Left forelimb (tissue), 1 donor: ENCODE measurements at places on chromosomes 16 and 17.

GRCh38 chr16:4615384-4616046, 827 bp upstream of the UBALD1 start:
- DNase-seq = no peak

DNA sequence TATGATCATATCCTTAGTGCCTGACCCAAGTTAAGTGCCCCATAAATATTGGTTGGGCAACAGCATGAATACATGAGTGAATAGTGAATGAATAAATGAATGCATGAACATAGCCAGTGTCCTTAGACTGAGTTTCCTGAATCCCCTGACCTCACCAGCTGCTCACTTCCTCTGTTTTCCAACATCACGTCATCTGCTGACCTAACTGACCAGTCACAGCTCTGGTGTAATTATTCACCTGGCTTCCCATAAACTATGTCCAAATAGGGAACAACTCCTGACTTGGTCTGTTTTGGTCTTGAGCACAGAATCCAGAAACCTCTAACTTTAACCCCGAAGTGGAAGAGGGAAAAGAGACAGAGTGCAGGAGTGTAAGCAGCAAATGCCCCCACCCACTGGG, 83.4 kb downstream of the ASIC2 start:
- DNase-seq = no peak

DNA sequence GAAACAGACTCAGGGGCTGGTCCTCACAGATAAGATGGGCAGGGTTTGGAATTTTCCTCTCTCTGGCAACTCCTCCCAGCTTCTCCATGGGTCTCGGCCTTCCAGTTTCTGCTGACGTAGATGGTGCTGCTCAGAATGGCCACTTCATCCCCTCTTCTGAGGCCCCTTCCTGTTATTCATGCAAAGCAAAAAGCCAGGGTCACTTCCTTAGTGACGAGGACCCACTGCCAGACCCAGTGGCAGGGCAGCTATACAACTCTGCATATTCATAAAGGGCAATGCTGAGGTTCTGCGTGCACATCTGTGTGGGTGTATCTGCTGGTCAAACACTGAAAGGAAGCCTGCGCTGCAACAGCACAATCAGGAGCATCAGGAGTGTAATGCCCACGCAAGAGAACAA, 108.8 kb downstream of the WSCD1 start:
- DNase-seq = no peak

GRCh38 chr17:49779156-49779738, 9.2 kb upstream of the KAT7 start:
- no peak for DNase-seq

DNA sequence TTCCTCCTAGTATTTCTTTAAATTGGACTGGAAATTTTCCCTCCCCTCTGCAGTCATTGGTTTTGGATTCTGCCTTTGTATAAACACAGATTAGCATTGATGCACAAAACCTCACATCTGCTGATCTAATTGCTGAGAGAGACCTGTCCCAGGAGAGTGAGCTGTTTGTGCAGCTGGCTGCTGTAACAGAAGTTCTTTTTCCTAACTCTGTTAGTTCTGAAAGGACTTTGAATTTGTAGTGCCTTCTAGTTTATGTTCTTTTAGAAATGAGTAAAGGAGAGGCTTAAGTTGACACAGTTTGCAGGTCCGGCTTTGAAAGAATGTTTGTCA, 45.2 kb upstream of the KPNB1 start:
- no peak for DNase-seq

DNA sequence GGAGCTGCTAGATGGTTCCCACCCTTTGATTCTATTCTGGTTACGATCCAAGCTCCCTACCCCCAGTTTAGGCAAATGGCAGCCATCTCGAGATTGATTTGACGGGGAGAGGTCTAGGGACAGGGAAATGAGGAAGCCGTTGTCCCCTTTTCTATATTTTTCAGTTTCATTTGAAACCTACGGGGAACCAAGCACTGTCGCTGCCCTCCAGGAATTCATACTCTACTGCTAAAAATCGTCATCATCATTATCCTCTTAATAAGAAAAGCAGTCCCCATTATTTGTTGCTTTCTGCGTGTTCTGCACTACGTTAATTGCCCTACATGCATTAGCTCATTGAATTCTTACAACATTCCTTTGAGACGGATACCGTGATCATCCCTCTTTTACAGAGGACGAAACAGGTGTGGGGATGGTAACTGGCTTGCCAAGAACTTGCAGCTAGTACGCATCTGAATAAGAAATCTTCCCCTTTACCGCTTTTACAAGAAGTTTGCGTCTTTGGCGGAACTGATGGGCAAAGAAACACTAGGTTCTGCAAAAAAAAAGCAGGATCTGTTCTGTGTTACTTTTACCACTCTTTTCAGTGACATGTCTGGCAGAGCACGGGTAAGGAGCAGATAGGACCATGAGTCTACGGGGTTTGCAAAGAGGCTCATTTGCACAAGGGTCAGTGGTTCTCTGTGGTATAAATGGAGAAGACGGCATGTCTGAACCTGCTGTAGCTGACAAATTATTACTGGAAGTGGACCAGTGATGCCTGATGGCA, 1.1 kb downstream of the CCP110 start:
- no peak for DNase-seq

GRCh38 chr16:81263470-81264220, 25.2 kb downstream of the BCO1 start:
- DNase-seq = peak; percentile 74

DNA sequence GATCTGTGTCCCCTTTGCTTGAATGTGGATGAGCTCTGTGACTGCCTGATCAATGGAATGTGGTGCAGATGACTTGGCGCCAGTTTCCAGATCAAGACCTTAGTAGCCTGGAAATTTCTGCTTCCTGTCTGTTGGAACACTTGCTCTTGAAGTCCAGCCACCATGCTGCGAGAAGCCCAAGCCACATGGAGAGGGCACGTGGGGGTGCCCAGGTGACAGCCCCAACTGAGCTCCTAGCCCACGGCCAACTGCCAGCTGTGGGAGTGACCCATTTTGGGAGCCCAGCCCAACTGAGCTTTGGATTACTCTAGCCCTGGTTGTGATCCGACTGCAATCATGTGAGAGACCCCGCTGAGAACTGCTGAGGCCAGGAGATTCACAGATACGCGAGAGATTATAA, 3.3 kb upstream of the ITGAM start:
- DNase-seq = no peak

GRCh38 chr17:42348104-42348503, 40.1 kb downstream of the STAT3 start:
- DNase-seq = no peak

- no peak for DNase-seq
These were observed 202.0 kb downstream of the C16orf78 start for GRCh38 chr16:49575346-49576172.

- DNase-seq = no peak
These were observed 178.3 kb downstream of the SOX9 start for GRCh38 chr17:72299100-72299499.

DNA sequence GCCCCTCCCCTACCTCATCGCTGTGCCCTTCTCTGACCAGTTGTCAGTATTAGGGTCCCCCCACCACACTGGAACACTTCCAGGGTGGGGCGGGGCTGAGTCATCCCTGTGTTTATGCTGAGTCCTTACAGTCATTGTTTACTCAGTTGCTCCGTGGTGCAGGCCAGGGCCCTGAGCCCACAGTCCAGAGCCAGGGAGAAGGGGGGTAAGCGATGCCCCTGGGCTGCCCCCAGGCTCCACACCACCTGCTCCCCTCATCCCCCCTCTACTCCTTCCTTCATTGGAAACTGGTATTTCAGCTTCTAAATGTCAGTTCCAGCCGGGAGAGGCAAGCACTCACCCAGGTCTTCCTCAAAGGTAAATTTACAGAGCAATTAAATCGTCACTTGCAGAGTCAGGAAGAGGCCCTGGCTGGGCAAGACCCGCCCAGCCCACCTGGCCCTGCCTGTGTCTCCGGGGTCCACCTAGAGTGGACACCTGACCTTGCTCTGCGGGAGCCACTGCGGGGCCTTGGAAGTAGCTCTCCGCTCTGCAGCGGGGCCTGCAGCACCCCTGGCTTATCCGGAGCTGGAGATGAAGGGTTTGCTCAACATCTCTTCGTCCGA, 4.8 kb downstream of the ATP2A3 start:
- no peak for DNase-seq

DNA sequence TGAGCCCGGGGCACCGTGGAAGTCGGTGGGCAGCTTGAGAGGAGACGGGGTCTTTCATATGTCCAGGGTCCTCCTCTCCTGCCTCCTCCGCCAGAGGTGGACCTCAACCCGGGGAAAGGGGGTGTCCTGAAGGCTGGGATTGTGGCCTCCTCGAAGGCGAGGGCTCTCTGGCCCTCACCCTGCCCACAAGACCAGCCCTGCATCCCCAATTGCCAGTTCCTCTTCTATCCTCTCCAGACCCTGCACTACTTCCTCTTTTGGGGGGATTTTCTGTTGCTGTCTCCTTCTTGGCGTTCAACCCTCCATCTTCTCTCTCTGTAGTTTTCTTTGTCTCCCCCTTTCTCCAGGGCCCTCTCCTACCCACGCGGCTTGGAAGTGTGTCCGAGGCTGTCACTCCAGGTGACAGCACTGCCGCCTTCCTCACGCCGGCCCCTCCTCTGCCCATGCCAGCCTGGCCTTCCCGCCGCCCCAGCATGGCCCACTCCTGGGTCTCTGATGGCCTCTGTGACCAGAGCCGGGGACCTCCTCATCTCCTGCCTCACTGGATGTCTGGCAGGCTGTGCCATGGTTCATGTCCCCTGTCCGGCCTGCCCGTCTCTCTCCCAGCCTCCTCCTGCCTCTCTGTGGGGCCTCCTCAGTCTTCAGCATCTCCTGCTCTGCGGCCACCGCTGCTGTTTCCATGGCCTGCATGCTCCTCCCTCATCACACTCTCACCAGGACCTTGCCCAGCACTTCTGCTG, 2.4 kb upstream of the ITGAX start:
- DNase-seq = no peak

DNA sequence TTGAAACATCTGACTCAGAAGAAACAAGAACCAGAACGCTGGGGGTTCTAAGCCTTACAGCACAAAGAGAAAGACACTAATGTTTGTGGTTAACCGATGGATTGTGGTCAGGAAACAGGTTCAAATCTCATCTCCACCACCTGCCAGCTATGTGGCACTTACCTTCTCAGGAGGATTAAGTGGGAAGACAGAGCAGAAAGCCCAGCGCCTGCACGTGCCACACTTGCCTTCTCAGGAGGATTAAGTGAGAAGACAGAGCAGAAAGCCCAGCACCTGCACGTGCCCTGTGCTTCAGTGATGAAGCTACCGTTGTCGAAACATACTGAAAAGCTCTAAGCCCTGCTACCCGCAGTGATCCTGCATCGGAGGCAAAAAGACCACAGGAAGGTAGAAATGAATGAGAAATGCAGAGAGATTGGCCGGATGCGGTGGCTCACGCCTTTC, 90.6 kb downstream of the NXN start:
- no peak for DNase-seq

- no peak for DNase-seq
These were observed 157.4 kb upstream of the NOG start for GRCh38 chr17:56436142-56436541.

- no peak for DNase-seq
These were observed 14.0 kb upstream of the OR1E2 start for GRCh38 chr17:3447625-3448024.

GRCh38 chr16:57012353-57012752, 23.0 kb downstream of the NLRC5 start:
- no peak for DNase-seq

GRCh38 chr16:65958086-65958485, 408.4 kb upstream of the CDH5 start:
- DNase-seq = no peak

DNA sequence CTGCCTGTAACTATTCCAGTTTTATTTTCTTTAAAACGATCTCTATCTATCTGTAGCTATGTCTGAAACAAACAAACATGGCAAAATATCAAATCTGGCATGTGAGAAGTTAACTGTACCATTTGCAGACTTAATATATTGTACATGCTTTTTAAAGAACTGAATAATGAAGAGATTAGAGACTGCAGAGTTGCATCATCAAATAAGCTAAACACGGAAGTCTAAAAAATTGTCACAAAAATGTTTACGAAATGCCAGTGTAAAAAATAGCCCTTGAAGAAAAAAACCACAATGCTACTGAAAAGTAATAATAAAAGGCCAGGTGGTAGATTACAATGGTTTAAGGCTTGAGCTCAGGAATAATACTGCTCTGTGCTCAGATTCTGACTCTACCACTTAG, 43.1 kb downstream of the HS3ST3A1 start:
- no peak for DNase-seq

GRCh38 chr16:84271866-84272265, 22.8 kb upstream of the WFDC1 start:
- no peak for DNase-seq

GRCh38 chr17:41396340-41396739, 1.1 kb downstream of the KRT31 start:
- DNase-seq = no peak

DNA sequence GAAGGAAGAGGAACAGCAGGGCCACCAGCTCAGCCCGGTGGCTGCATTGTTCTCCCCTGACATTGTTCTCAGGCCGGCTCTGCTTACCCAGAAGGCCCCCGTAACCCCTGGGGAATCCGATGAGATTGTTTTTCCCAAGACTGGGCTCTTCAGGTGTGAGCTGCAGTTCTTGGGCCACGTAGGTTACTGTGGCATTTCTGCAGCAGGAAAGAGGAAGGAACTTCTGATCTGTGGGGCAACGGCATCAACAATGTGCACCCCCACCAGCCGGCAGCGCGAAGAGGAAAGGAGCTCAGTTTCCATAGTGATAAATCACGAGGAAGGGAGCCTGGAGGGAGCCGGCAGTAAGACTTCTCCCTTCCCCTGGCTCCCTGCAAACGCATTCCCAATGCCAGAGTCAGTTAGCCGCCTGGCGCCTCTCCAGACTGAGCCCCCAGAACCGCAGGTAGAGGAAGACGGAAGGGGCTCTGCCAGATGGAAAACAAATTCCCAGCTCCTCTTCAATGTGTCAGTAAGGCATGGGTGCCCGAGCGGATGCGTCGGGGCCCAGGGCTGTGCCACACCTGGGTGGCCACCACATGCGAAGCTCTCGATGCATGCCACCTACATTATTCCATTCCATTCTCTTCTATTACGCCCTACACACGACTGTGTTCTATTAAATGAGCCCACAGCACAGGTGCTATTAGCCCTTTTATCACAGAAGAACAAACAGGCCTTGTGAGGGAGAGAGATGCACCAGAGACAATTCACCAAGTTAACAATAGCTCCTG, 21.5 kb upstream of the PECAM1 start:
- DNase-seq = no peak

- no peak for DNase-seq
These were observed 201.5 kb downstream of the C16orf95 start for GRCh38 chr16:87115646-87116045.

DNA sequence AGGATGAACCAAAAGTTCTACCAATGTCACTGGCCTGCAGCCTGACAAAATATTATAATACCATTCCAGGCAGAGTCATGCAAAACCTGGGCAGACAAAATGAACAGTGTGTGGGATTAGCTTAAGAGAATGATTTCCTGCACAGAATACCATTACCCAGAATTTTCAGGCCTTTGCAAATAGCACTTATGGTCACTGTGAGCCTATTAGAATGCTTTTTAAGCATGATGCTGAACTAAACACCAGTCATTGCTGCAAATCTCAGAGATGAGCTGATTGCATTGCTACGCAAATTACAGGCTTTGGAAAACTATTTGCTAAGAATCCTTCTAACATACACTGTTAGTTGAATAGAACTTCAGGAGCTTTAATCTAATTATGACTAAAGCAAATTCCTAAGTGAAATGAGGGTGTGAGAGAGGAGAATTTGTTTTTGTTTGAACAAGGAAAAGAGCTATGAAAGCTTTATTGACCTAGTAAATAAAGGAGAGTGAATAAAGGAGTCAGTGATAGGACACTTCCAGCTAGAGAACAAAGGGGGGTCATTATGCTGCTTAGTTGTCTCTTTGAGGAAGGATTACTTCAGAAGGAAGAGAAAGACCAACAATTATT, 398.8 kb downstream of the HS3ST3B1 start:
- no peak for DNase-seq
